ENCODE measurements at places on chromosomes 4 and X.

GRCh38 chrX:9153300-9153699 is 119.4 kb upstream of the FAM9B start:
- no peak for DNase-seq

DNA sequence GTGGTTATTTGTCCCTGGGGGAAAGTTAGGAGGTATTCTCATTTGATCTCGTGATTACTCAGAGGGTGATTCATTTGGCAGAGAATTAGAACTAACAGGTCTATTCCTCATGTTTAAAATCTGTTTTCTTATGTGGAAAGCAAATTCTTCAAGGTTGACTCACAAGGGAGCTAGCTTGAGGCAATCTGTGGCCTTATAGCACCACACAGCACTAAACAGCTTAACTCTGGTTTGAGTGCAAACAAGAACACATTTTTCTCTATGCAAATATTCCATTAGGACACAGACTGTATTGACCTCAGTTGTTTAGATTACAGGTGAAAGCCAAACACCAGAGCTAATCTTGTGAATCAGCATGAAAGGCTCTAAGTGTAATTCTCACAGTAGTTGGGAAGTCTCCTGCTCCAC is 694.4 kb upstream of the POU3F4 start:
- no peak for DNase-seq

- DNase-seq, result no peak
Measured at GRCh38 chr4:176988226-176988625, 195.5 kb upstream of the VEGFC start.

DNA sequence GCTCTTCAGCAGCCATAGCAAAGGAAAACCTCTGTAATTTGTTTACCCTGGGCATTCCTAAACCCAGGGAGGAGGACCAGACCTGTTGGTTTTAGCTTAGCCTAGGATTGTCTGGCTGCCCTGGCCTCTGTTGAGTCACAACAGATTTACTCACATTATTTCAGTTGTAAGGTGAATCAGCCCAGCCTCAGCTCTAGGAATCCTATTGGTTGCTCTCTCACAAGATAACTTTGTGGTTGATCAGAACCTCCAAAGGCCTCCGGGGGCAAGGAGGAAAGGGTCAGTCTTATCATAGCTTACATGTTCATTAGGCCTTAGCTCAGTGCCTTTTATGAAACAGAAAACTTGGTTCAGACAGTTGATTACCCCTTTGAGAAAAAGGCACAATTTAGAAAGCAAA is 41.0 kb downstream of the PDK3 start:
- no peak for DNase-seq

DNA sequence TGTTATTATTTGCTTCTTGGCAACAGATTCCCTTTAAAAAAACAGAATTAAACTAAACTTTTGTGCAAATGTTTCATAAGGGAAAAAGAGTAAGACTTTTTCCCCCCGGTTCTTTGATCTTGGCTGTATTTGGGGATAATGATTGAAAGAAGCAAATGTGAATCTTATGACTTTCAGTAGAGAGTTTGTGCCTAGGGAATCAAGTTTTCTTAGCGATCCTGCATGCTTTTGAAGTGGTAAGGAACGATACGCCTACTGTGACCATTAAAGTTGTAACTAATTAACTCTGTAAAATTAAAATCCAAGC is 9.0 kb downstream of the ATP10D start:
- no peak for DNase-seq

DNA sequence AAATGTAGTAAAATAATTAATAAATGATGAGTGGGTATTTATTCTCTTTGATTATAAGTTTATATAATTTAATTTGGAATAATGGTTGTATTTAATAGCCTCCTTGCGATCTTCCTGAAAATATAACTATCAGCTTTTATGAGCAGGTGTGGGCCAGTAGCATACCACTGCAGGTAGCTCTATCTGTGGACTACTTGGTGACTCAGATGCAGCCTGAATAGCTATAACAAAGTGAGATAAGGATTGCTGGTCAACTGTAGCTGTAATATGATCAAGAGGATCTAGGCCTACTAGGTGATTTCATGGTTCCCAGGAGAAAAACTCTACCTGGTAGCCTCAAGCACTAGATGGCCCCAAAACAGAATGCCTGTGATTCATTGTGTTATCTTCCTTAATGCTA is 47.1 kb upstream of the BMP15 start:
- DNase-seq, result no peak

DNA sequence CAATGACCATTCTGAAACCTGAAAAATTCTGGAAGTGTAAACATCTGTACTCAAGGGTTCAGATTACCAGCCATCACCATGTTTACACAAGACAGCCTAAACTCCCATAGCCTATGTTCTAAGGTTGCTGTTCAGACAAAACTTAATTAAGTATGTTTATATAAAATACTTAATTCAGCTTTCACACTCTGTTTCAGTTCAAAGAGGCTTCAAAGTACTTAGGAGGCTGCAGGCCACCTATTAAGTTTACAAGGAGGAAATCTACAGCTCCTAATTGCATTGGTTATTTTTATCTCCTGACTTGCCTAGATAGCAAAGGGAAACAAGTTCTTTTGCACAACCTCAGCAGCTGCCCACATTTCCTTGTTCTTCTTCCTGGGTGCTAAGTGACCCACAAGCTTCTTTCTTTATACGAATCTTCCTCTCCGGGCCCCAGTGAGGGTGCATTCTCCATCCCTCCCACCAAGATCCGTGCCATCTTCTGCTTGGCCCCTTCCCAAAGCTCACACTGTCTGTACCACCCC is 2.0 kb downstream of the GAK start:
- DNase-seq, result no peak

GRCh38 chr4:8607603-8608481 is 15.3 kb downstream of the CPZ start:
- DNase-seq, result peak; percentile 70

- DNase-seq, result no peak
Measured at GRCh38 chr4:48047421-48047844, 30.9 kb downstream of the NIPAL1 start.

GRCh38 chrX:31423609-31424189 is 351.9 kb upstream of the FTHL17 start:
- no peak for DNase-seq

GRCh38 chr4:61489927-61490326 is 289.8 kb downstream of the ADGRL3 start:
- DNase-seq, result no peak

DNA sequence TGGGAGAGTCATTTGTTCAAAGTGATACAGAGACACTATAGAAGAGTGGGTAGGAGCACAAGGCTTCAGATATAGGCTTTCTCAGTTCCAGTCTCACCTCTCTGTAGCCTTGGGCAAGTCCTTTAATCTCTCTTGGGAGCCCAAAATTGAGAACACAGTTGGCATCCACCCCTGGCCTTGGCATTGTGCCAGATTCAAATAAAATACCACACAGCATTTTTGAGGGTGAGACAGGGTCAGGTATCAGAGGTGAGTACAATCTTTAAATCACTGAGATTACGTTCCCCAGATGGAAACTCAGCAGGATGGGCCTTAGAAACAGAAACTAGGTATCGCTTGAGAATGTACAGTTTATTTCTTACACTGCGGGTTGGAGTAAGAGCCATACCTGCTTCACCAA is 25.2 kb upstream of the SMIM10L2A start:
- no peak for DNase-seq

DNA sequence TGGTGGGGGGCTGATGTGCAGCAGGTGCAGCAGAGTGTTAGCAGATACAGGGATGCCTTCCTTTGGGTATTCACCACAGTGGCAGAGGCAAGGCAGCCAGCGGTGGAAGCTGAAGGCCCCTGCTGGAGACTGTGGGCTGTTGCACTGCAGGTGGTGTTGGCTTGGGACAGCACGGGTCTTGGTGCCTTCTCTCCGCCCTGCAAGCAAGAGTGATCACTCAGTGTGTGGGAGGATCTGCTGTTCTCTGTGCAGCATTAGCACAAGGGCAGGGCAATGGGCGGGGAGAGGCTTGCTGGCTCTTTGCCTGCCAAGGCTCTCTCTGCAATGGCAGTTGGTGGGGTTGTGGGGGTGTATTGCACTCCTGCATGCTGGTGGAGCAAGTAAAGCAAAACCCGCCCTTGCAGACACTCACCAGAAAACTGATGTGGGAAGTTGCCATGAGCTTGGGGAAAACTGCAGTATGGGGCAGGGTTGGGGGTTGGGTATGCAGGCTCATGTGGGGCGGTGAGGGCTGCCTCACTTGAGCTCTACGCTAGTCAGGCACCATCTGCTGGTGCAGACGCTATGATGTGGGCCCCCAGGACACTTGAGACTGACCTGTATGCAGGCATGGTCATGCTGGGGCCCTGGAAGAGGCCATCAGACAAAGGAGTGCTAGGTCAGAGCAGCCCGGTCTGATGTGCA is 820.8 kb upstream of the GRIA3 start:
- no peak for DNase-seq

GRCh38 chr4:173360587-173361221 is 10.1 kb upstream of the SAP30 start:
- DNase-seq, result no peak

- no peak for DNase-seq
Measured at GRCh38 chrX:120625371-120625770, 4.5 kb downstream of the C1GALT1C1 start.

DNA sequence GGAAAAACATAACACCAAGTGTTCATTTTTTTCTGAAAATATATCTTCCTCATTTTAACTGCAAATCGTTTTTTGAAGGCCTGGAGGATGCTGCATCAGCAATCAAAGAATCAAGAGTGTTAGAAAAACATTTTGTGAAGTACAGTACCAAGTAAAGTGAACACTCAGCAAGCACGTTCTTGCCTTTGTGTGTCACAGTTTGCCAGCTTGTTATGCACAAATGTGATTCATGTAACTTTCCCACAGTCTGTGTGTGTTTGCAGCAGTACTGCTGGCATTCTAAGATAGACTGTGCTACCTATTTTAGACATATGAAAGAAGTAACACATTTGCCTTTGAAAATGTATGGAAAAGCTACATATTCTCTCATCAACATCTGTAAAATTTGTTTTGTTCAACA is 1617.7 kb downstream of the RPA4 start:
- no peak for DNase-seq

DNA sequence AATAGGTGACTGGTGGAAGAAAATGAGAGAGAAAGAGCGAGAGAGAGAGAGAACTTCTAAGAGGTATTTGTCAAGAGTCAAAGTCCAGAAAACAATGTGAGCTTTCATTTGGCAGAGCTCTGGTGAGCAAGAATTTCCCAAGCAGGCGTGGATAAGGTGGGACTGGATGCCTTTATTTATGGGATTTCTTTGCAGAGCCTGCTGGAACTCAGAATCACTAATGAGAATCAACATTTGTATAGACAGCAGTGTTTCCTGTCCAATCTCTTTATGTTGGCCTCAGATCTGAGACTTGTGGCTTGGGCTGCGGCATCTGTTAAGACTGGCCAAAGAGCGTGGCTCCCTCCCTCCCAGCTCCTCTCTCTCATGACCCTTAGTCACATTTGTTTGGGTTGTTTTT is 67.9 kb upstream of the TBL1X start:
- peak; percentile 4 for DNase-seq

DNA sequence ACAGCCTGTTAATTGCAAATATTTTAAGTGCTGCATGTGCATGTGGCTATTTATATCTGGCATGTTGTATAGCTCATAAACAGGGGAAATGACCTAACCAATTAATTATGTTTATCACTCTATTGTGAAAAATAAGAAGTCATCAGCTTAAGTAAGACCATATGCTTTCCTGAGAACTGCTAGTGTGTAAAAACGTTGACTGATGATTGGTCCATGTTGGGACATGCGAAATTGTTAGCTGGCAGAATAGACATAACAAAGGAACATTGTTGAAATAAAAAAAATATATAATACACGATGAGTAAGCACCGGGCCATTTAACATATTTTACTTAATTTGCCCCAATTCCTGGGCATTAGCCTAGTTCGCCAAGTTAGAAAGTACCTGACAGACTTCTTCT is 207.5 kb downstream of the ANK2 start:
- DNase-seq, result no peak

DNA sequence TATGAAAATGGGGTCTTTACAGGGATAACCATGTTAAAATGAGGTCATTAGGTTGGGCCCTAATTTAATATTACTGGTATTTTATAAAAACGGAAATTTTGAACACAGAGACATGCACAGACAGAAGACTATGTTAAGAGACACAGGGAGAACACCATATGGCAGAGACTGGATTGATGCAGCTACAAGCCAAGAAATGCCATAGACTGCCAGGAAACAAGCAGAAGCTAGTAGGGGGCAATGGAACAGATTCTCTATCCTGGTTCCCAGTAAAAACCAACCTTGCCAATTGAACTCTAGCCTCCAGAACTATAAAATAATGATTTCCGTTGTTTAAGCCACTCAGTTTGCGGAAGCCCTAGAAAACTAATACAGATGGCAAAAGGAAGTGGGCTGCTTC is 6.6 kb upstream of the GUF1 start:
- no peak for DNase-seq

DNA sequence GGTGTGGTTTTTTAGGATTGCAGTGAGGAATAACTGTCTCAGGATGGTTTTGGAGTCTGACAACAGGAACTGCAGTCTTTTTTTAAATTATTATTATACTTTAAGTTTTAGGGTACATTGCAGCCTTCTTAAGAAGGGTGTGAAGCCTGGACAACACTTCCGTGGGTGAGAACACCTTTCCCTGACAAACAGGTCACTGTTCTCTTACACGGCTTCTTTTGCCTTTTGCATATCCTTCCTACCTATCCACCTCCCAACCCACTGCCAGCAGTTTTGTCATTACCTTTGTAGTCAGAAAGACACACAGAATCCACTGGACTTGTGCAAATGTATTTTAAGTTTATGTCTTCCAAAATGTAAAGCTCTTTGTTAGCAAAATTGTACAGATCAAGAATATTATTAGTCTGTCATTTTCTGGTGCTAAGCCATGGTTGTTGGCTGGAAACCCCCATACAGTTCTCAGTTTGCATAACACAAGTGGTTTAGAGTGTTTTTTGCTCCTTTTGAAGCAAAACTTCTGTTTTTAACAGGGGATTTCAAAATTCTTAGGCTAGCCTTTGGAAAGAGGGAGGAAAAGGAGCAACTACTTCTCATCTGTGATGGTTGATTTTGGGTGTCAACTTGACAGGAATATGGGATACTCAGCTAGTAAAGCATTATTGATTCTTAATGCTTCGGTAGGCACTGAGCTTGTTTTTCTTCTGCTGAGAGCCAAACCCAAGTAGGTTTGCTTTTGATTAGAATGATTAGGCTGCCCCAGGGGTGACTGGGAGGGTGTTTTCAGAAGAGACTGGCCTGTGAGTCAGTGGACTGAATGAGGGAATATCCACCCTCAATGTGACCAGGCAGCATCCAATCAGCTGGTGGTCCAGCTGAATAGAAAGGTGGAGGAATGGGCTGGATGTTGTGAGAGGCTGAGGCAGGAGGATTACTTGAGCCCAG is 29.4 kb upstream of the KLHL2 start:
- no peak for DNase-seq

DNA sequence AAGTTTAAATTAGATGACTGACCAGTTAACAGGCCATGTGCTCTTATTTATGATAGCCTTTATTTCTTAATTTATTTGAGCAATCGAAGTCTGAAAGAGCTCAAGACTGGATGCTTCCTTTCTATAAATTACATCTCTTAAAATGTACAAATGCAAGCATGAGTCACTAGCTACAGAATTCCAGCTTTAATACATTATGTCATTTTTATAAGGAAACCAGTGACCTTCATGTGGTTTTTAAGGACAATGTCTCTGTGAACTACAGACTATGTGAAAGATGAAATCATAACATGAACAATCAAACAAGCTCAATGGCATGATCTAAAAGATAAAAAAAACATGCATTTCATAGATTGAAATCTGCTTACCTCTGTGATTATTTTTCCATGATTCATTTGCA is 15.4 kb downstream of the HTR2C start:
- DNase-seq, result no peak
